ENCODE measurements at places on chromosomes 16 and 17.

DNA sequence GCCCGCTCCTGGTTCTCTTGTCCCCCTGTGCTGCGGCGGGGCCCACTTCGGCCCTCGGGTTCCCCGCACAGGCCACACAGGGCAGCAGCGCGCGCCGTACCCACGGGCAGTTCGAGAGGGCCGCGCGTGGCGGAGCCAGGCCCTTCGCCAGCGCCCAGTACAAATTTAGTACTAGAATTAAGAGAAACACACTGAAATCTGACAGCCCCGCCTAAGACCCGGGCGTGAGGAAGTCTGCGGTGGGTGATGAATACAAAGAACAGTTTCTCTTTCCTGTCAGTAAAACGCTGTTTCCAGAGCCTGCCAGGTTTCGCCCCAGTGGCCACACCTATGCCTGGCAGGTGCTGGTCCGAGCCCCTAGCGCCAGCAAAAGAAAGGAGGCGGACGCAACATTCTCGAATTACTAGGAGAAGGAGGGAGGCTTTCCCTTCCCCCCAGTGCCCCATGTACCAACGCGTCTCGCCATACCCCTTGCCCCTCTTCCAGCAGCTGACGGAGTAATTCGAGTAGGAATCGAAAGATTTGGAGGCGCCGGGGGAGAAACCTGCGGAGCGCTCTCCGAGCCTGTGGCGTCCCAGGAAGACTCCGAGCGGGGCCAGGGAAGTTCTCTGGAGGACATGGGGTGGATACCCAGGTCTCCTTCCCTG lies 591 bp upstream of the SLFN5 start:
- DNase-seq, result no peak

- DNase-seq, result peak; percentile 85
These were observed at the start of gene TUBB3 for GRCh38 chr16:89922884-89923639. Gene TUBB3, plus strand, starts transcription at chr16:89923342. Its CDS starts 60 bp downstream, at chr16:89923402.

GRCh38 chr17:68740555-68741447 lies 139.6 kb upstream of the FAM20A start:
- DNase-seq, result no peak

GRCh38 chr16:66894948-66895688 lies 14.8 kb downstream of the PDP2 start:
- peak; percentile 86 for DNase-seq

DNA sequence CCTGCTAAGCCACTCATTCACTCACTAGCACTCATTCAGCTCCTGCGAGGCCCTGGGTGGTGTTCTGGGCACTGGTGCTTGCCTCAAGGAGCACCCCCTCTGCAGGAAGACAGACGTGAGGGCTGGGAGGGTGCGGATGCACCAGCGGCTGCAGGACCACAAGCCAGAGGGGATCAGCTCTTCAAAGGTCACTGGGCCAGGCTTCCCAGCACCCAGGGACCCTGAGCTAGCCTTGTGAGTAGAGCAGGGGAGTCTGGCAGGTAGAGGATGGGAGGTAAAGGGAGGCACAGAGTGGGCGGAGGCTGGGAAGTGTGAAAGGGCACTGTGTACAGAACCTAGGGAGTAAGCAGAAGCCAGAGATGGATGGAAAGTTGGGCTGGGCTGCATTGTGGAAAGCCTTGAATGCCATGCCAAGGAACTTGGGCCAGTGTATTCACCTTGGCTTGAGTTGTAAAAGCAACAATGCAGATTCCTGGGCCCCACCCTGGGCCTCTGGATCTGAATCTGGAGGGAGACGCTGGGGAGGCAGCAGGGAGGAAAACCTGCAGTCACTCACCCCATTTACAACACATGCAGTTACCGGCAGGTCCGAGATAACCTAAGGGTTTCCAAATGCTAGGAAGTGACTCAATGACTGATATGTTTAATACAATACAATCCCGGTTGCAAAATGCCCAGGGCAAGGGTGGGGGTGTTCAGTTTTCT lies 1.7 kb downstream of the IL4R start:
- DNase-seq, result no peak

- no peak for DNase-seq
These were observed 231.0 kb upstream of the EEF2KMT start for GRCh38 chr16:5328546-5328945.

DNA sequence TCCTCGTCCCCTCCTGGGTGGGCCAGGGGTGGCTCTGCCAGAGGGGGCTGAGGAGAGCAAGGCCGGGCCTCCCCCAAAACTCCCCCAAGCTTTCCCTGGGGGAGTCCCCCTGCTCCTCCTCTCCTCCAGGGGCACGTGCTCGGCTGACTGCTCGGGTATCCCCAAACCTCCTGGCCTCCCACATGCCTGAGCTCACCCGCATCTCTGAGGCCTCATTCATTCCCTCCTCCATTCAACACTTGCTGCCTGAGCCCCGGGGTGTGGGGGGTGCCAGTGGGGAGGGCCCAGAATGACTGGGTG lies 83.1 kb downstream of the RTN4RL1 start:
- DNase-seq, result no peak

GRCh38 chr17:70920416-70920815 lies 751.1 kb downstream of the KCNJ2 start:
- DNase-seq, result no peak

GRCh38 chr16:67847064-67847861 lies at the start of gene CENPT:
Gene CENPT, minus strand, starts transcription at chr16:67847693. Its CDS starts 13,834 bp downstream, at chr16:67833859.
- DNase-seq, result peak; percentile 66

DNA sequence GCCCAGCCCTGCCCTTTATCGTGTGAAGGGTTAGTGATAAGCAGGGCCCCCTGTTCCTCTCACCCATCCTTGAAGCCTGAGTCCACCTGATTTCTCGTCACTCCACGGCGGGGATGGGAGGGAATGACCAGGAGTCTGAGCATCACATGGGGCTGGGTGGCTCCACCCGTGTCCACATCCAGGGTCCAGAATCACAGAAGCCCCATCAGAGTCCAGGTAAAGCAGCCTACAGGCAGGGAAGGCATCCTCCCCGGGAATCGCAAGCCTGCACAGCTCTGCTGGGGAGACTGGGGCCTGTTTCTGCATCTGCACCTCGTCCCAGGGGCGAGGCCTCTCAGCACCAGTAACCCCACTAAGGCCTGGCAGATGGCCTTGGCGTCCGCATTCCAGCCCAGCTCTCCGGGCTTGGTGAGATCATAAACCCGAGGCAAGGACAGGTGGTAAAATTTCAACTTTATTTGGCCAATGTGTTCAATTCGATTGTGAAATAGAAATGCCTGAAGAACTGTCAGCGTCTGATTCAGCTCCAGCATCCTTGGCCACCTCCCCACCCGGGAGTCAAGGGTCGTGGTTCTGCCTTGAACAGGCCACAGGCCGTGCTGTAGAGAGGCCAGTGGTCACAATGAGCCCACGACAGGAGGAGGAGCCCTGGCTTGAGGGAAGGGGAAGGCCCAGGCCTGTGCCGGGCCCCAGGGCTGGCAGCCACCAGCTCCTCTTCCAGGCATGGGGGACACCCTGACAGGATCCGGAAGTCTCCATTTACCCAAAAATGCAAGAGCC lies 8.1 kb upstream of the PPP1R27 start:
- DNase-seq, result no peak

DNA sequence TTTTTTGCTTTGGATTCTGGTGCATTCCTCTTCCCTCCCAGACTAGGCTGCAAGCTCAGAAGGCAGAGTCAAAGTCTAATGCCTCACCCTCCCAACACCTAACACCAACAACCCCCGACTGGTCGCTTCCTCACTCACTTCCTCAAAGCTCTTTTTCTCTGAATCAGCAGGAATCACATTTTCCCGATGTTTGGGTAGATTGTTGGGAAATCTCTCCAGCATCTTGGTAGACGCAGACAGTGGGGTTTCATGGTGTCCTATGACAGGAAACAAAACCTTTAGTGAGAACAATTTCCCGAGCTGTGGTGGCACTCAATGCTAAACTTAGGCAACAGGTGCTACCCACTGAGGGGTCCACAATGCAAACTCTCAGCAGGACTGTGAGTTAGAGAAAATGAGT lies 39.9 kb upstream of the ICAM2 start:
- no peak for DNase-seq

- peak; percentile 72 for DNase-seq
These were observed 147.4 kb downstream of the TMEM132E start for GRCh38 chr17:34726536-34727384.

- no peak for DNase-seq
These were observed 124.2 kb downstream of the PARN start for GRCh38 chr16:14505846-14506245.

DNA sequence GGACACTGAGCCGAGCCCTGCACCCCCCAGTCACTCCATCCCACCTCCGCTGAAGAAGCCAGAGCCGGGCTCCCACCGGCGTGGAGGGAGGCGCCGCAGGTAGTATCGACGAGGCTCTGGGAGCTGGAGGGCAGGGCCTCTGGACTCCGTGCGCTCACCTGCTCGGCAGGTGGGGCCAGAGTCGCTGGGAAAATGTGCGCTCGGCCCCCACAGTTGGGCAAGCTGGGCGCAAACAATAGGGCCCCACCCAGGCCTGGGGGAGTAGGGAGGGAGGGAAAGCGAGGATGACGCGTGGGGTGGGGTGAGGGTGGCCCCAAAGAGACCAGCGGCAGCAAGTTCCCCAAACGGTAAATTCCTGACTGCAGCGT lies 668 bp downstream of the JUP start:
- DNase-seq, result no peak

DNA sequence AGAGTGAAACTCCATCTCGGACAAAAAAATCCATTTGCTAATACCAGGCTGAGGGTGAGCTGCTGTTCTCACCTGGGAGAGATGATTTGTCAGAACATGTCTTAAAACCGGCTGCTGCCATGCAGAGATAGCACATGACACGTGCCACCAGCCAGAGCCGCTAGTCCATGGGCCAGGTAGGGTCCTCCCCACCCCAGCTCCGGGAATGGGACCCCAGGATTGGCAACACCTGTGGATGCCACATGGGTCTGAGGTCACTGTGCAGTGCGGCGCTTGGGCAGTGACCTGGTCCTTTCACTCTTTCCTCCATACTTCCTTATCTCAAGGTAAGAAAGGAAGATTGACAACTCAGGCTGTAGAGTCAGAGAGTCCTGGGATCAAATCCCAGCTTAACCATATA lies 393.3 kb upstream of the TNRC6C start:
- no peak for DNase-seq

GRCh38 chr17:36629252-36629847 lies 28.0 kb downstream of the MRM1 start:
- DNase-seq, result peak; percentile 77
